Urinary bladder (tissue), 4 donors: ENCODE measurements at places on chromosomes 1 and 21. TPM values are rescaled to one million over a fixed set of nuclear protein-coding genes. Genes with fewer than 3 reads are reported as not detected.

GRCh38 chr1:176612791-176613190 is 149.8 kb downstream of the PAPPA2 start:
- DNase-seq: no peak

DNA sequence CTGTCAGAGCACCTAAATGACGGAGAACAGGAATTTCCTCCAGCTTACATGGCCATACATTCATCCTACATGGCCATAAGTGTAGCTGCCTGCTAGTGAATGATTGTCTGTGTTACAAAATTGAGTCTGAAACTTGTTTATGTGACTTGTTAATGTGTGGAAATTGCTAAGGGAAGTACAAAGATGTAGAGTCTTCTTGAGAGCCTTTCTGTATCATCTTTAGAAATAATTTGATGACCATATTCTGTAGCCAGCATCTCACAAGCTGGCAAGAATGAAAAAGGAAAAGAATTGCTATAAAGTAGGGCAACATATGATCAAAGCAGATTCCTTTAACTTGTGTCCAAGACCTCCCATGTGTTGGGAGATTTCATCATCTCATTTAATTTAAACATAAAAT is 339.2 kb upstream of the LRRC7 start:
- DNase-seq: no peak

DNA sequence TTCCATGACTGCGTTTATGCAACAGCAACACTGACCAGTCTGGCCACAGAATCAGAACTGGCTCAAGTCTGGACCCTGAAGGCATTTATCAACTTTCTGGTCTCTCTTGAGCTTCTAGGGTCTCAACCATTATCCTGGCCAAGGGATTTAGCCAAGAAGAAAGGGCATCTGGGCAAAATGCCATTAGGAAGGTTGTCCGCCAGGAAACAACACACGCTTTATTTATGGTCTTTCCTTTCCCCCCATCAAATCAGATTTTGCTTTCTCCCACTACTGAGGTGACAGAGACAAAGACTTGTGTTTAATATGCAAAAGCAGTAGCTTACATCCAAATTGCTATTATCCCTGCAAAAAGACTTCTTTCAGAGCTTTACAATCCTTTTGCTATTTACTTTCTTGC is 81.6 kb upstream of the PPP2R5A start:
- DNase-seq: no peak

DNA sequence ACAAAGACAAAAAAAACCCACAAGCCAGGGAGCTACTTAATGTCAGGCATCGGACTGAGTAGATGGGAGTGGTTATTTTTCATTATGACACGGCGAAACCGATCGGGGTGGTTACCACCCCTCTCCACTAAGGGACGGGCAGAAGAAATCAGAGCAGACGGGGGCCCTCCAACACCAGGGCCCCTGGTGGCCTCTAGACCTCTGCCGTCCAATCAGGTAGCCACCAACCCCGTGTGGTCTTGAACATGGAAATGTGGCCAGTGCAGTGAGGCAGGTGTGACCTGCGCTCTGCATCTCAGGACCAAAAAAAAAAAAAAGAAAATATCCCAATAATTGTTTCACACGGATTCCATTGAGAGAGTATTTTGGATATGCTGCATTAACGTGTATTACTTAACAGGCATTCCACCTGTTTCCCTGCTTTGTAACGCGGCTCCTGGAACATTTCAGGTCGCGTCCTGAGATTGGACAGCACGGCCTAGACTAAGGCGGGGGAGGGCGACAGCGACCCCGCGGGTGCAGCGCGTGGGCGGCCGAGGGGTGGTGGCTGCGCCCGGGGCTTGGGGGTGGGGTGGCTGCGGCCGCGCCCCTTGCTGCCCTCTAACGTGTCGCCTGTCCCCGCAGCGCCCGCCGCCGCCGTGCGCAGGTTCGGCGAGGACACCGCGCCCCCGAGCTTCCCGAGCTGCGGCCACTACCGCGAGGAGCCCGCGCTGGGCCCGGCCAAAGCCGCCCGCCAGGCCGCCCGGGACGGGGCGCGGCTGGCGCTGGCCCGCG is 48.3 kb downstream of the SIM2 start:
- DNase-seq: no peak

- DNase-seq: no peak
Measured at GRCh38 chr1:73044241-73045036, 762.1 kb upstream of the NEGR1 start.

GRCh38 chr1:164794356-164794755 is 235.4 kb downstream of the PBX1 start:
- no peak for DNase-seq

- no peak for DNase-seq
Measured at GRCh38 chr1:76209238-76209637, 134.7 kb downstream of the ST6GALNAC3 start.

DNA sequence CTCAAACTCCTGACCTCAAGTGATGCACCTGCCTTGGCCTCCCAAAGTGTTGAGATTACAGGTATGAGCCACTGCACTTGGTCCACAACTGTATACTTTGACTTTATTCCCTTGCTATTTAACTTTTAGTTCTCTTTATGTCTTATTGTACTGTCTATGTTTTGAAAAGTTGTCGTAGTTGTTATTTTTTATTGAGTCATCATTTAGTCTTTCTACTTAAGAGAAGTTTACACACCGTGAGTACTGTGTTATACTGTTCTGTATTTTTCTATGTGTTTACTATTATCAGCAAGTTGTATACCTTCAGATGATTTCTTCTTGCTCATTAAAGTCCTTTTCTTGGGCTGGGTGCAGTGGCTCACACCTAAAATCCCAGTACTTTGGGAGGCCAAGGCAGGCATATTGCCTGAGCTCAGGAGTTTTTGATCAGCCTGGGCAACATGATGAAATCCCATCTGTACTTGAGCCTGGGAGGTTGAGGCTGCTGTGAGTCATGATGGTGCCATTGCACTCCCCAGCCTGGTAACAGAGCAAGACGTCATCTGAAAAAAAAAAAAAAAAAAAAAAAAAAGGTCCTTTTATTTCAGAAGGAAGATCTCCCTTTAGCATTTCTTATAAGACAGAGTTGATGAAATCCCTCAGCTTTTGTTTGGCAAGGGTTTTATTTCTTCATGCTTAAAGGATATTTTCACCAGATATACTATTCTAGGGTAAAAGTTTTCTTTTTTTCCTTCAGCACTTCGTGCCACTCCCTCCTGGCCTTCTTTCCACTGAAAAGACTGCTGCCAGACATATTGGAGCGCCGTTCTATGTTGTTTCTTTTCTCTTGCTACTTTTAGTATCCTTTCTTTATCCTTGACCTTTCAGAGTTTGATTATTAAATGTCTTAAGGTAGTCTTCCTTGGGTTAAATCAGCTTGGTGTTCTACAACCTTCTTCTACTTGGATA is 47.6 kb downstream of the TNFSF18 start:
- DNase-seq: no peak

CHIA gene
- not detected for polyA plus RNA-seq

CTTNBP2NL gene
- polyA plus RNA-seq: 13.2 TPM

ATAD3A gene
- polyA plus RNA-seq: 18.8 TPM

PROK1 gene
- polyA plus RNA-seq: 5.3 TPM
